ENCODE measurements at places on chromosomes 2 and 18. TPM values are rescaled to one million over a fixed set of nuclear protein-coding genes. Genes with fewer than 3 reads are reported as not detected.

GRCh38 chr2:156459720-156460119 is 23.5 kb downstream of the GPD2 start:
- DNase-seq = no peak

DNA sequence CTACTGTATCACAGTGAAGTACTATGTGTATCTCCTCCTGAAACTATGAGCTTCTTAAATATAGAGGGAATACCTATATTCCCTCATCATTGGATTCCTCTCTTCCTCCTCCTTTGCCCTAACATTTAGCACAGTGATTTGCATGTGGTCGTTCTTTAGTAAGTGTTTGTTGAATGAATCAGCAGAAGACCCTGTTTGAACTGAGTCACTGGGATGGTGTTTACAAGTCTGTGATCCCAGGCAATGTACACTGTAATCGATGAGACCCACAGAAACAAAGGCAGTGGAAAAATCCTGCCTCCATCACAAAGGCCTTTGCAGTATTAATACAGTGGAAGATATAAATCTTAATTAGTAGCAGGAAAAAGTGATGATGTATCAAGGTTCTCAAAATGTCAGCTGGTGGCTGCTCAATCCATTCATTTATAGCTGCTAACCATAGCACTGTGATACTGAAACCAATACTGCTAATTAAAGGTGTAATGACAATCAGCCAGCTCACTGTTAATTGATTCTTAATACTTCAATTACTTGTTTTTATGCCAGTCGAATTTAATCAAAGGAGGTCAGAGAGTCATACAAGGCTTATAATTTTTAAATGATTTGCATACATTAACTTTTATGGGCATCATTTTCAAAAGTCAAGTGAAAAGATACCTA is 20.8 kb upstream of the MYO3B start:
- no peak for DNase-seq

- no peak for DNase-seq
Observed at GRCh38 chr18:45745817-45746461, 22.0 kb downstream of the SLC14A1 start.

DNA sequence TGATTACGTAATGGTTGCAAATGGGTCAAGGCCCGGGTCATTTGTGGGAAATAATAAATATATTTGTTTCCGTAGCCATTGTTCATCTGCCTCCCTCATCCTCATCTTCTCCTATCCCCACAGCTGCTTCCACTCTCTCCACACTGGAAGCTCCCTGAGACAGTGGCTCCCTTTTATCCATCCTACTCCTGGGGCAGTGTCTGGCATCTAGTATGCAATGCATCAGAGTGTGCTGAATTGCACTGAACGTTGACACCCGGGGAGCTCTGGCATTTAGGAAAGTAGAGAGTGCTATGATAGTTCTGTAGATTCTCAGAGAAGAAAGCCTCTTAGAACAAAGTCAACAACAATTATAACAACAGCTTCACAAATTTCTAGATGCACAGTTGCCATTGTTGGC is 45.5 kb upstream of the NAB1 start:
- DNase-seq = no peak

DNA sequence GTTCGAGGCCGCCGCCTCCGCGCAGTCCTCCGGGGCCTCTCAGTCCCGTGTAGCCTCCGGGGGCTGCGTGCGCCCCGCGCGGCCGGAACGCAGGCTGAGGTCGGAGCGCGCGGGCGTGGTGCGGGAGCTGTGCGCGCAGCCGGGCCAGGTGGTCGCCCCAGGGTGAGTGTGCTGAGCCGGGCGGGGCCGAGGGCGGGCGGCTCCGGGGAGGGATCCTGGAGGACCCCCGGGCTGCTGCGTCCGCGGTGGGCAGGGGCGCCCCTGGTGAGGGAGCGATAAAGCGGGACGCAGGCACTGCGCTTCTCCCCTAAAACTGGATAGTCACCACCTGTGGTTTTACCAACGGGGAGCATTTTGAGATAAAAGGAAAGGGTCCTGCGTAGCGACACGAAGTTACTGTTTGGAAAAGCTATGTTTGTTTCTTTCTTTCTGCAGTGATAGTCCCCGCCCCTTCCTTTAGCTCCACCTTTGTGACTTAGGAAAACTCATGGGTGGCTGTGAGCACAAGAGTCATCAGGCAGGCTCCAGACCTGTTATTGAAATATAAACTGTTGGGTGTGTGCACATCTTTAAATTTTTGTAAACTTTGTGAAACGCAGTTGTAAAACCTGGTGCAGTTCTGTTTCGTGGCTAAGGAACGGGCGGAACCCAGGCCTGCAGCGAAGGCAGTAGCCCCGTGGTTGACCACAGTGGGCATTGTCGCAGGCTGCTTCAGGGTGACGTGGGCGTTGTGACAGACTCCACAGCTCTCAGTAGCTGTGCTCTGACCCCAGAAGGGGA is 687 bp downstream of the CTDP1 start:
- DNase-seq = peak; percentile 64

GRCh38 chr18:10682368-10682714 is 156.5 kb downstream of the NAPG start:
- DNase-seq = no peak

DNA sequence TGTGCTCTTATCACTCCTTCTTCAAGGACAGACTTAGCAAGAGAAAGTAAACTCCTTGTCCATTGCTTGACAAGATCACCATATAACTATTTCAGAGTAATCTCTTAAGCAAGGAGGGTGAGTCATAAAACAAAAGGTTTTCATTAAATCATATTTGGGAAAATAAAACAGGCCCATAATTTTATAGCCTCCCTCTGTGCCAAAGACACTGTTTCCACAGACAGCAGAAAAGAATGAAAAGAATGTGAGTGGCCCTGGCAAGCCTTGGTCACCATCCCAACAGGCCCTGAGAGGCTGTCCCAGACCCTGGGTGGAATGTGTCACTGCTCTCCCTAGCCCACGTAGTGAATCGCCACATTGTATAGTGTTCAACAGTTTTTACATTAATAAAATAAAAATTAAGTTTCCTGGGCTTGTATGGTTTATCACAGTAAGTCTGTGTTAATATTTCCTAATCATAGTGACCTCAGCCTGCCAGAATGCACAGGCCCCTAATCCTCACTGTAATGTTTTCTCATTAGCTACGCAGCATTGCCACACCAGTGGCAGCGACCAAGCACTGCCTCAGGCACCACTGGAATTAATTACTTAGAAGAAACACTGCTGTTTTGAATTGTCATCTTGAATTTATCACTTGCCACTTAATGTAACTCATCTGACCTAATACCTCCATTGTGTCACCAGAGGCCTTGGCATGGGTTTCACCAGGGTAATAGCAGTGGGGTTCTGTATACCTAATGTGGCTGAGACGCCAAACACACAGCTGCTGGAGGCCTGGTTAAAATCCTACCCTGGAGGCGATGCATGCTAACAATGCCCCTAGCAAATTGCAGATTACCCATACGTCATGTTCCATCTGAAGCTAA is 401.9 kb downstream of the LNPK start:
- DNase-seq = no peak

The IL1F10 gene
- total RNA-seq = not detected

The REG1B gene
- total RNA-seq = not detected

DNA sequence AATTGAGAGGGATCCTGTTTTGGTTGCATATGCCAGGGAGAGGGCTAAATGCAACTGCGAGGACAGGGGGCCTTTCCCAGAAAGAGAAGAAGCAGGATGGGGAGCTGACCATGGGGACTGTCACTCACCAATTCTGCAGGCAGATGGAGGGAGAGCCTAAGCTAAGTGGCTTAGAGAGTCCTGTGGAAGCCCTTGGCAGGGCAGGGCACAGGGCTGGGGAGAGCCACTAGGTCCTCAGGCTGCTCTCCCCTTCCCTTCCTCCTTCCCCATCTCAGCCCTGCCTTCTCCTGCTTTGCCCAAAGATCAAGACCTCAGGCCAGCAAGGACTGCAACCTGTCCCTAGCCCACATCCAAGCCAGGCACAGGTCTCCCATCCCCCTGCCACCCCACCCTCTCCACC is 24.4 kb upstream of the CATIP start:
- DNase-seq = no peak

GRCh38 chr2:130135692-130136541 is 6.9 kb upstream of the POTEF start:
- no peak for DNase-seq

The TXNDC2 gene
- not detected for total RNA-seq

DNA sequence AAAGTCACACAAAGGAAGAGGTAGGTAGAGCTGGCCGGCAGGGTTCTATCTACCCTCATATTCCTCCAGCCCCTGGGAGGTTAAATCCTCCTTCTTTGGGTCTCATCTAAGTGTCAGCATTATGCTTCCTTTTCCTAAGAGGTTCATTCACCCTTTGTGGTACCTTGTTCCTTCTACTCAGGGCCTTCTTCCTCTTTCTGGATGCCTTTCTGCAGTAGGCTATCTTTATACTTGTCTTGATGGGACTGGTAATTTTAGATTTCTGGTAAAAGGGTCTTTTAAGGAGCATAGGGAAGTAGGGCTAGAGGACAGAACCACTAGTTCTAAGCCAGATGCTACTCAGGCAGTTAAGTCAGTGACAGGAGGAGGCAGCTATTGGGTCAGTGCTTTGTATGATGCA is 13.7 kb upstream of the TNP1 start:
- no peak for DNase-seq

GRCh38 chr2:25524507-25524906 is 148.9 kb downstream of the DTNB start:
- DNase-seq = no peak

The LOXHD1 gene
- not detected for total RNA-seq

GRCh38 chr2:174663550-174663949 is 65.9 kb upstream of the WIPF1 start:
- no peak for DNase-seq

DNA sequence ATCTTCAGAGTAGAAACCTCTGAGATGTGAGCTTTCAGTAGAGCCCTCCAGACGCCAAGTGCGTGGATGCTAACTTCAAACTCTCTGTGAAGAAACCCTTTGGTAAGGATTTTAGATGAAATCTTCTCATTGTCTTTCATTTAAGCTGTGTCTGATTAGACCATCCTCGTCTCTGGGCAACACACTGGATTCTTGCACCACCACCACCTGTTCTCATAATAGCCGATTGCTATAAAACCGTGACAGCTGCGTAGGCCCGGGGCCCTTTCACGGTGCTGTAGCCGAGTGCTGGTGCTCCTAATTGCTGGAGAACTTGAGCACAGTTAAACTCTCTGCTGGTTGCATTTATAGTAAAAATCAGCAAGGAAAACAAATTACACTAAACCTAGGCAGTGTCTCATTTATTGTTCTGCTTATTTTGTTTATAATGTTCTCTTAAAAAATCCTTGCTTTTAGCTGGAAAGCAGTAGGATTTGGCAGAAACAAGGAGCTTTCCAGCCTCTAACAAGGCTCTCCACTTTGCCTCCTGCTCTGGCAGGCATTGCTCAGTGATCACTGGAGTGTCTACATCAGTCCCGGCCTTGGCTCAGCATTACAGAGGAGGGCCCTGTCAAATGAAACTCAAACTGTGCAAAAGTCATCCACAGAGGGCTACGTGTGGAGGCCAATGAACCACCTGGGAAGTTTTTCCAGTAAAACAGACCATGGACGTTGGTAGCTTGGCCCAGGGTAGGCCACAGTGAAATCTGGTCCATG is 40.9 kb upstream of the MBP start:
- DNase-seq = no peak

- no peak for DNase-seq
Observed at GRCh38 chr2:54678719-54679118, 44.7 kb upstream of the EML6 start.

DNA sequence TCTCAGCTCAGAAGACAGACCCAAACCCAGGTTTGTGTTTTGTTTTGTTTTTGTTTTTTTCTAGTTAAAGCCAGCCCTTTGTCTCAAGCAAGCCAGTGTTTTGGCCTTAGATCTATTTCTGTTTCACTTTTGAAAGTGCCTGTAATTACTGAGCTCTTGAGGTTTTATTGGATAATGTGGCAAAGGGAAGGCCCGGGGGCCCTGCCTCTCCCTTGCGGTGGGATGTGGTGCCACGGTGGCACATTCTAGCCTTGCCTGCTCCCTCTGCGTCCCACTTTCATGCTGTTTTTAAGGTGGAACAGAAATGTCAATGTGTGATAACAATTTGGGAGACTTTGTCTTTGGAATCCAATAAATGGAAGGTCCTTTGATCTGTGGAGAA is 2.5 kb downstream of the HPCAL1 start:
- DNase-seq = peak; percentile 27

The NYAP2 gene
- not detected for total RNA-seq

DNA sequence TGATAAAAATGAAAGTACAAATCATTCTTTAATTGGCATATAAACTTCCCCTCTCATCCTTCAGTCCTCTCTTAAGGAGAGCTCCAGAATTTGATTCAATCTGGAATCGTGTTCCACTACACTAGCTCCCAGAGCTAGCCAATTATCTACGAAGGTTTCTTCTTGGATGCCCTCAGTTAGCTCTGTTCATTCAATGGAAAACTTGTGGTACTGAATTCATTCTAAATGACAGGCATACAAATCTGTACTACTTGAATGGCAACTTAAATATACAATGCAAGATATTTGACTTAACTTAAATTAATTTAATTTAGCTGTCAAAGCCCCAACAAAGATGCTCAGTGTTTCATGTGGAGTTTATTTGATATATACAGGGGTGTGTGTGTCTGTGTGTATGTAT is 1474.2 kb upstream of the CELF4 start:
- DNase-seq = no peak

- DNase-seq = no peak
Observed at GRCh38 chr2:239543702-239544101, 142.9 kb upstream of the HDAC4 start.

The VWC2L gene
- total RNA-seq = not detected

- no peak for DNase-seq
Observed at GRCh38 chr2:181812106-181812743, 79.3 kb upstream of the ITPRID2 start.

DNA sequence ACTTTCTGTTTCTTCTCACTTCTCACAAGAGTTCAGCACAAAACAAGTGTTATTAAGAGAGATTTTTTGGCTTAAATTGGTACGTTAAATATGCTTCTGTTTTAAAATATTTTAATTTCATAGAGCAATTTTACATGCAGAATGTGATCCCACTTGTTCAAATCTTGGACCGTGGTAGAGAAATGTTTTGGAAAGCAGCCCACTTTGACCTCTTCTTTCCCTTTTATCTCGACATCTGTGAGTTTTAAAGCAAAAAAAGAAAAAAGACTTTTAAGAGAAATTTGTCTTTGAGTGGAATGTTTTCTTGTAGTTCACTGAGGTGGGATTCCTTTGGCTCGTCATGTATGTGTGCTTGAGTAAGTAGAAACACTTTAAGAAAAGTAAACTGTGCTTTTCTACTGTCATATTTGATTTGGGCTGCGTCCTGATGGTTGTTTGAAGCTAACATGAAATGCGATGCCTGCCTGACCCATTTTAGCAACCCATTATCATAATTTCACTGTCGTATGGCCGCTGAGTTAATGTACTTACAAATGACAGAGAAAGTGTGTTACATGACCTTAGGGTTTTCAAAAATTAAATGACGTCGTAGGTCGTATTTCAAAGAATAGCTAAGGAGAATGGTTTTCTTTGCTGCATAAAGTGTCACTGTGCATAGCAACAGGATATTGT is 54.5 kb downstream of the TSHZ1 start:
- no peak for DNase-seq

DNA sequence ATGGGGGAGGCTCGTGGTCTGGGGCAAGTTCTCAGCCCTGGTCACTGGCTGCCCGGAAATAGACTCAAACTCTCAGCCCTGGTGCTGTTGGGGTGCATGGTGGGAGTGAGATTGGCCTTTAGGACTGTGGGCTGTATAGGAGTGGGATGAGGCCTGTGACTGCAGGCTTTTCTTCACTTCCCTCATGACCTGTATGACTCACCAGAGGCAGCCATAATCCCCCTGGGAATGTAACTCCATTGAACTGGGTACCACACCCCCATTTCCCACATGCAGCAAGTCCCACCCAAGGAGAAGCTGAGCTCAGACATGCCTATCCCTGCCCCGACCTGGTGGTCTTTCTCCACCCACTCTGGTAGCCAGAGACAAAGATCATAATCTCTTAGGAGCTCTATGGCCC is 177.7 kb upstream of the OSR1 start:
- DNase-seq = no peak

The TUBA3E gene
- total RNA-seq = not detected
